ENCODE measurements at places on chromosomes 13 and 19. TPM values are rescaled to one million over a fixed set of nuclear protein-coding genes. Genes with fewer than 3 reads are reported as not detected.

Gene IRS2
- polyA plus RNA-seq: 8.9 TPM

Gene MYO1F
- 1.5 TPM for polyA plus RNA-seq

Gene LINGO3
- 1.0 TPM for polyA plus RNA-seq

Gene SLC8A2
- 0.24 TPM for polyA plus RNA-seq

Gene MEIOSIN
- polyA plus RNA-seq: not detected

Gene KLK15
- not detected for polyA plus RNA-seq

Gene SPACA4
- not detected for polyA plus RNA-seq

Gene SOX1
- 2.4 TPM for polyA plus RNA-seq

Gene OR7A5
- polyA plus RNA-seq: not detected

Gene ZNF256
- polyA plus RNA-seq: 3.0 TPM

Gene TMEM221
- polyA plus RNA-seq: not detected

Gene IZUMO2
- 1.0 TPM for polyA plus RNA-seq

Gene PDCD5
- polyA plus RNA-seq: 274 TPM

Gene ZNF234
- polyA plus RNA-seq: 10.9 TPM

Gene MIA
- polyA plus RNA-seq: not detected

Gene LAIR1
- not detected for polyA plus RNA-seq

Gene OR7D2
- polyA plus RNA-seq: not detected

Gene CYP4F2
- polyA plus RNA-seq: not detected

Gene CGB5
- not detected for polyA plus RNA-seq

Gene NLRP5
- polyA plus RNA-seq: not detected

Gene GCDH
- polyA plus RNA-seq: 8.1 TPM

Gene PINLYP
- polyA plus RNA-seq: 17.2 TPM

Gene LCP1
- 11.8 TPM for polyA plus RNA-seq

Gene DCT
- 0.04 TPM for polyA plus RNA-seq

Gene UNC13A
- 6.4 TPM for polyA plus RNA-seq

Gene KIR3DL2
- polyA plus RNA-seq: not detected

Gene RYR1
- polyA plus RNA-seq: 6.9 TPM

Gene LILRA1
- not detected for polyA plus RNA-seq

Gene SLITRK5
- polyA plus RNA-seq: 1.4 TPM
